Fibroblast of villous mesenchyme (primary cell): ENCODE measurements at places on chromosomes 5 and 9.

GRCh38 chr5:67341478-67341877, 144.9 kb upstream of the CD180 start:
- DNase-seq, result no peak

GRCh38 chr5:62585751-62586150, 7.1 kb downstream of the LRRC70 start:
- DNase-seq, result peak; percentile 19

DNA sequence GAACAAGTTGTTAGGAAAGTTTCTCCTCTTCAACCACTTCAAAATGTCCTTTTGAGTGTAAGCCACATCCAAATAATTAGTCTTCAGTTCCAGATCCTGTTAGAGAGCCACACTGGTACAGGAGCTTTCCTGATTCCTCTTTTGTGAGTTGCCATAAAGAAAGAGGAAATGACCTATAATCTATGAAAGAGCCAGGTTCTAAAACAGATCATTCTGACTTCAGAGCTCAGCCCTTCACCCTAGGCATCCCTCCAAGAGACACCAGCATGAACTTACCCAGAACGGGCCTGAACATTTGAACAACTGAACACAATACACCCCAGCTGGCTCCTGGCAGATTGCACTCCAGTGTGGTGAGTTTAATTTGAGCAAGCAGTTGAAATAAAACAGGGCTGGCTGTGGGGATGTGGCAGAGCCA, 25.7 kb downstream of the SLC1A1 start:
- DNase-seq, result no peak

GRCh38 chr5:68406767-68407241, 191.2 kb downstream of the PIK3R1 start:
- no peak for DNase-seq

- DNase-seq, result peak; percentile 31
These were observed 137.1 kb downstream of the ARL15 start for GRCh38 chr5:54173251-54173650.

- no peak for DNase-seq
These were observed 78.6 kb downstream of the AOPEP start for GRCh38 chr9:94805051-94805489.

GRCh38 chr9:84999788-85000187, 330.3 kb downstream of the NTRK2 start:
- no peak for DNase-seq

- no peak for DNase-seq
These were observed 14.5 kb downstream of the TERT start for GRCh38 chr5:1280177-1281037.

DNA sequence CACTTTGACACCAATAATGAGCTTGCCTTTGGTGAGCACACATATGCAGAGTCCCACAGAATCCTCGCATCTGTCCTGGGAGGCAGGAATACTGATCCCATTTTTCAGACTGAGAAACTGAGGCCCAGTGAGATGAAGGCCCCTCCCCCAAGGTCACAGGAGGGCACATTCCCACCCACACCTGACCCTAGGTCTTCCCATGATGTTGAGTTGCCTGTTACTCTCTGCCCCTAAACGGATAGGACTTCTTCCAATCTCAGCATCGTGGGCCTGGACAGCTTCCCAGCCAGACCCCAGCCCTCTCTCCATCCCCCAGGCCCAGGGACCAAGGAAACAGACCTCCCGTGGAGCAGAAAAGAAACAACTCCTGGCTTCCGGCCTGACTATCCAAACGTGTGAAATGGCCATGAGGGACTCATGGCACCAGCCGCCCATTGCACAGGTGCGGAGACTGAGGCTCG, 877 bp downstream of the SH3GLB2 start:
- DNase-seq, result no peak

DNA sequence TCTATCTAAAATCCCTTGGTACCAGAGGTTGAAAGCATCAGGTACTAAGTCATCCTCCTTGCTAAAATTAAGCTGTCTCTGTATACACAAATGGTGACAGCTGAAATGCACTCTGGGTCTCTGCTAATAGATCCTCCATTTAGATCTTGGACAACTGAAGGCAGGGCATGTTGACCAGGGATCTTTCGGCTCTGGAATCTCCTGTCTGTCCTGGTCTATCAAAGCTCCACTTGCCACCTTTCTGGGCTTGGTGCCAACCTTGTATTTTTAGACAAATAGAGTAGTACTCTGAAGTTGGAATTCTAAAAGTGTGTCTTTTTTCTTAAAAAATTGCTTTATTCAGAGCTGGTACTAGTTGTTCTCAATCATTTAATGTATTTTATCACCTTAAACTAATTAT, 135.2 kb upstream of the HMHB1 start:
- DNase-seq, result no peak

GRCh38 chr9:128340691-128341434, 536 bp downstream of the SLC27A4 start:
- DNase-seq, result no peak

DNA sequence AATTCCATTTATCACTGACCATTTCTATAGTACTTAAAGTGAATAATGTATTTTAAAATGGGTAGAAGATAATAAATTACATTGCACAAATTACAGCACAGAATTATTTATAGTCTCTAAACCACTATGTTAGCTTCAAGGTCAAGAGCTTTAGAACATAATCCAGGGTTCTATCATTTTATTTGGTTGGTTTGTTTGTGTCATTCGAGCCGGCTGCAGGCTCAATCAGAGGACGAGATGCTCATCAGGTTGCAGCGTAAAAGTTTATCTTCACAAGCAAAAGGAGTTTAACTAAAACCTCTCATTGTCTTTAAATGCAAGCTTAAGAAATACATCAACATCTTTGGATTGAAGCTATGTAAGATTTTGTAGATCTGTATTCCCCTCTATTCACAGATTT, 523.8 kb downstream of the EFNA5 start:
- DNase-seq, result no peak

GRCh38 chr5:106399391-106399790, 1271.3 kb downstream of the EFNA5 start:
- peak; percentile 21 for DNase-seq

DNA sequence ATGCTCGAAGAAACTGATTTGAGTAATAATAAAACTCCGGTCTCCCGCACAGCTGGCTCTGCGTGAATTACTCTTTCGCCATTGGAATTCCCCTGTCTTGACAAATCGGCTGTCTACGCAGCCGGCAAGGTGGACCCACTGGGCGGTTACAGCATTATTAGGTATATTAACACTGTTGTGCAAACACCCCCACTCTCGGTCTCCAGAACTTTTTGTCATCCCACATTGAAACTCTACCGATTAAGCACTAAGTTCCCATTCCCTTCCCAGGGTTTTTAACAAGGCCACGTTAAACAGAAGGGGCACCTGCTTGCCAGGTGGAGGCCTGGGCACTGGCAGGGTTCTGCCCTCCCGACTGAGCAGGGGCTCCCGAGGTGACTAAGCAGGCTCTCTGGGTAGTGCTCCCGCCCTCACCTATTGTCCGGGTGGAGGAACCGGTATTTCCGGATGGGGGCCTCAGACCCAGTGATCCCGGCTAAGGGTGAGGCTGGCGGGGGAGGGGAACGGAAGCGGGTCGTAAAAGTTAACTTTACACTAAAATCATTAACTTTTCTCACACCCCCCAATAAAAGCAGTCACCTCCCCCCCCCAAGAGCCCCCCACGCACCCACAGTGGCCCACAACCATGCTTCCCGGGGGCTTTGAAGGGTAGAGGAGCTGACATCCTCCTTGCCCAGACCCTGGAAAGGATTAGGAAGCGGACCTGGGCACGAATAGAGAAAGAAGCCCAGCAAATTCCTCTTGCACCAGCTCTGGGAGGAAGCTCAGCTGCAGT, 53.5 kb upstream of the TJP2 start:
- DNase-seq, result no peak

GRCh38 chr9:94176608-94177007, 82.5 kb upstream of the ZNF169 start:
- no peak for DNase-seq

GRCh38 chr5:141560725-141561483, 57.9 kb downstream of the DIAPH1 start:
- DNase-seq, result peak; percentile 99

- DNase-seq, result no peak
These were observed 7.1 kb upstream of the TEX48 start for GRCh38 chr9:114688909-114689610.

DNA sequence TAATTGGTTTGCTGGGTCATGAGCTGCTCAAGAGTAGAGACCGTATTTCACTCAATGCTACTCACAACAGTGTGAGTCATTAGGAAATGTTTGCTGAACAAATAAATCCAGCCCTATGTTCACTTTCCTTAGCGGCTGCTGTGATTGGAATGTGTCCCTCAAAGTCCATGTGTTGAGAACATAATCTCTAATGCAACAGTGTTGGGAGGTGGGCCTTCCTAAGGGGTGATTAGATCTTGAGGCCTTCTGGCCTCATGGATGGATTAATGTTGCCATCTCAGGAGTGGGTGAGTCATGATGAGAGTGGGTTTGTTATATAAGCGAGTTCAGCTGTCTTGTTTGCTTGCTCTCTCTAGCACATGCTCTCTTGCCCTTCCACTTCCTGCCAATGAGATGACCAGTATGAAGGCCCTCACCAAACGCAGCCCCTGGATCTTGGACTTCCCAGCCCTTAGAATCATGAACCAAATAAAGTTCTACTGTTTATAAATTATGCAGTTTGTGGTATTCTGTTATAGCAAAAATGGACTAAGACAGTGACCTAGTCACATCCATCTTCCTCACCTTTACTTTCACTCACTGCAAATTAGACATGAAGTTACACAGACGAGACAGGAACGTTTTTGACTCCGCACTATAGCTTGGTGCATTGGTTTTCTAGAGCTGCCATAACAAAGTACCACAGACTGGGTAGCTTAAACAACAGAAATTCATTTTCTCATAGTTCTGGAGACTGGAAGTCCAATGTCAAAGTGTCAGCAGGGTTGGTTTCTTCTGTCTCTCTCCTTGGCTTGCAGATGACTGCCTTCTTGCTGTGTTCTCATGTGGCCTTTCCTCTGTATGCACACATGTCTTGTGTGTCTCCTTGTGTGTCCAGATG, 50.9 kb upstream of the FAM169A start:
- peak; percentile 9 for DNase-seq

GRCh38 chr9:13491138-13491492, 211.6 kb upstream of the MPDZ start:
- DNase-seq, result no peak

GRCh38 chr5:158070859-158071258, 211.9 kb upstream of the CLINT1 start:
- no peak for DNase-seq

DNA sequence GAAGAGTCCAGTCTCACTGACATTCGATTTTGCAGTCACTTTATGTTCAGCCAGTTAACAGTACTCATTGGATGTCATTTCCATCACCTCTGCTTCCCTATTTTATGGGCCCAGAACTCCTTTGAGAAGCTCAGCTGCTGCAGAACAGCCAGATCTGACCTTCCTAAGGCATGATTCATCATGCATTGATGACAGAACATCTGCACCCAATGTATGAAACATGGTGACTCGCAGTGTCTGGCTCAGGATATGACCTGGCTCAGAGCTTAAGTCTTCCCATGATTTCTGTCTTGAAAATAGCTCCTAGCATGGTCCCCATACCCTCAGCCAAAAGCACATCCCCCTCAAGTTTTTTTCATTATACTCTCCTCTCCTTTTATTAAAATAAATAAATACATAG, 92.6 kb upstream of the TRIM32 start:
- peak; percentile 80 for DNase-seq

- DNase-seq, result no peak
These were observed at the start of gene GLDC for GRCh38 chr9:6645355-6646292. Gene GLDC, minus strand, starts transcription at chr9:6645729. Its CDS starts 230 bp downstream, at chr9:6645499.

DNA sequence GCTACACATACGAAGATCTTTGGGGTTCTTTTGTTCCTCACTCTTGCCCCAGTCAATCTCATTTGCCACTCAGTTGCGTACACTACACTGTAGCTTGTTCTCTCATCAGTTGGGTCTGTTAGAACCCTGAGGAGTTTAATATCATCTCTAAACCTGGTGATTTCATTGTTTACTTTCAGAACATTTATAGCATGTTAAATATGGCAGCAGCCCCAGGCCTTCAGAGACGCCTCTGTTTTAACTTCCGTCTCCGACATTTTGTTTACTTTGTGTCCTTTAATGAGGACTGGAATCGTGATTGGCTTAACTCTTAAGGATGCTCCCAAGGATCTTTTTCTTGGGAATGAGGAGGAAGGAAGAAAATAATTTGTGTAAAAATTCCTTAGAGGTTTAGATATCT, 510.1 kb downstream of the NR2F1-AS1 start:
- no peak for DNase-seq

GRCh38 chr5:176848651-176849050, 38.3 kb downstream of the UNC5A start:
- DNase-seq, result no peak

- no peak for DNase-seq
These were observed at the start of gene PSD2 for GRCh38 chr5:139795074-139796001. Gene PSD2, plus strand, starts transcription at chr5:139795808. Its CDS starts 13,633 bp downstream, at chr5:139809441.

- DNase-seq, result peak; percentile 44
These were observed 134.8 kb downstream of the KCNIP1 start for GRCh38 chr5:170638454-170639220.

- peak; percentile 24 for DNase-seq
These were observed 49.1 kb downstream of the SUSD1 start for GRCh38 chr9:112125951-112126388.

DNA sequence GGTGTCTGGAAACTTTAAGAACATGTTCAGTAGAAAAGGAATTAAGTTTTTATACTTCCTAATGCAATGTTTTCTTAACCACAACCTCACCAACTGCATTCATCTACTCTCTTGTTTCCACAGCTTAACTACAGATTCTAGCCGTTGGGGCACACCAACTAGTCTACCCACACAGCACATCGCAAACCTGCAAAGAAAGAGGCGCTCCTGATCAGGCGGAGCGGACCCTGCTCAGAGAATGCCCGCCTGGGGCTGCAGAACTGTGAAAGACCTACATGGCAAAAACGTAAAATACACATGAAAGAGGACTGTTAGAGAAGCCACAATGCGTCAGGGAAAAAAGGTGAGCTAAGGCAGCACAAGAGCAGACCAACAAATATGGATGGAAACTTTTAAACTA, 75.4 kb upstream of the RAPGEF6 start:
- DNase-seq, result no peak

DNA sequence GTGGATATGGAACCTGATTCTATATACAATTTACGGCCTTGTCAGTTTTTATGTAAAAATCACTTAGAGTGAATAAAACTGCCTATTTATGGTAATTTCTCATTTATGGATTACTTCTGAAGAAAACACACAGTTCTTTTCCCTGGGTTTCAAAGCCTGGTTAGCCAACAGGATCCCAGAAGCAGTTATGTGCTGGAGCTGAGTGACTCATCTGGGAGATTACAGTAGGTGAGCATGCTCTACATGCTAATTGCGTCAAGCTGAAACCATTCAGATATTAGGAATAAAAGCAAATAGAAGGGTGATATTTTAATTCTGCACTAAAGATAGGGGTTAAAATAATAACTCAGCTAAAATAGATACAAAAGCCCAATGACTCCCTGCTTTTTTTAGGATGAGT, 47.8 kb downstream of the PDE4D start:
- peak; percentile 76 for DNase-seq
